ENCODE measurements at places on chromosomes 11 and 22.

- no peak for DNase-seq
Measured at GRCh38 chr11:120785576-120785975, 238.3 kb upstream of the TBCEL start.

DNA sequence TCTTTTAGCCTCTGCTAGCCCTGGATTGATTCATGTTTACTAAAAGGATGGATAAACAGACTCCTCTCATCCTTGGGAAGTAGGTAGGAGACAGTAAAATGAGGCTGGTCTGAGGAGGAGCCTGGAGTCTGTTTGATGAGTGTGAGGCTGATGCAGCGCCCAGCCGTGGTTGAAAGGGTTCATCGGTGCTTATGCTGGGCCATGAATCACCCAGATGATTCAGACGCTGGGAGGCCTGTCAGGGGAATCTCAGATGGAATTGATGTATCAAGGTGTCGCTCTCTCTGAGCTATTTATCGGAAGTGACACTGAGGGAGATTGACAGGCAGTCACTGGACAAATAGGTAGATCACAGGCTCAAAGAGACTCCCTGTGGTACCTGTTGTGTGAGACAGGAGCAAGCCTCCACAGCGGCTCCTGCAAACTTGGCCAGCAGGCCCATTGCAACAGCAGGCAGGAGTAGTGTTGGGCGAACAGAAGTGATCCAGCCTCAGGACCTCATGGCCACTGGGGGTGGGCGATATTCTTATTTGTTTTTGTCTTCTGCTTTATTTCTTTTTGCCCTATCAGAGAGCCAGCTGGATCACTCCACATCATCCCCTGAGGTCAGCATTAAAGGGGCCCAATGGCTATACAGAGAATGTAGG lies 109.9 kb upstream of the CADM1 start:
- peak; percentile 91 for DNase-seq

- peak; percentile 87 for DNase-seq
Measured at GRCh38 chr11:105244160-105244825, 104.7 kb upstream of the CARD18 start.

DNA sequence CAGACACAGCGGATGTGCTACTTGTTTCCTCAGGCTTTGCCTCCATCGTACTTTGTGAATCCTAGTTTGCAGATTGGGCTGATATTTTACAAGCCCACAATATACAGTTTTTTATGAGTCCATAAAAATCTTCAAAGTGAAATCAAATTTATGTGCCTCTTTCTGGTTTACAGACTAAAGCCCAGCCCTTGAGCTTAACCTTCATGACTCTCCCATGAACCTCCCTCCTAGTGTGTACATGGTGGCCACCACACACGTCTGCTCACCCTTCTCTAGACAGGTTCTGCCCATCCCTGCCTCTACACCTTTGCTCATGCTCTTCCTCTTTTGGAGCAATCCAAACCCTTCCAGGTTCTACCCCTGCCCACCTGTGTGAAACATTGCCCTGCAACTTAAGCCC lies 129.4 kb downstream of the TENM4 start:
- no peak for DNase-seq

GRCh38 chr11:67699521-67699920 lies 25.1 kb upstream of the ALDH3B2 start:
- DNase-seq, result no peak

GRCh38 chr11:75166791-75167190 lies 15.9 kb downstream of the SLCO2B1 start:
- no peak for DNase-seq

DNA sequence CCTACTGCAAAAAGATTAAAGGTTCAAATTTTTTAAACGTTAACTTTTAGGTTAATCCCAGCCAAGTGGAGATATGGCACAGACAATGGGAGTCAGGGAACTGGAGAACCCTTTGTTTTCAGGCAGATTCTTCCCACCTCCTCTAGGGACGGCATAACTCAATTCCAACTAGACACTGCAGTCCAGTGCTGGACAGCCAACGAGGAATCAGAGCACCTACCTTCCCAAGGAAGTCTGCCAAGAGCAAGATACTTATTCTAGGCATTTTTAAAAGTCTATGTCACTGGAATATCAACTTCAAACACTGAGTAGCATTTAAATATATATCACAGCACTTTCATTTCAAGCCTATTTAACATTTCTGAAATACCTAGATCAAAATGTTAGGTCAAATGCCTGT lies 7.3 kb downstream of the CADM1 start:
- DNase-seq, result no peak

- peak; percentile 50 for DNase-seq
Measured at GRCh38 chr22:19607192-19608002, 83.2 kb upstream of the CLDN5 start.

DNA sequence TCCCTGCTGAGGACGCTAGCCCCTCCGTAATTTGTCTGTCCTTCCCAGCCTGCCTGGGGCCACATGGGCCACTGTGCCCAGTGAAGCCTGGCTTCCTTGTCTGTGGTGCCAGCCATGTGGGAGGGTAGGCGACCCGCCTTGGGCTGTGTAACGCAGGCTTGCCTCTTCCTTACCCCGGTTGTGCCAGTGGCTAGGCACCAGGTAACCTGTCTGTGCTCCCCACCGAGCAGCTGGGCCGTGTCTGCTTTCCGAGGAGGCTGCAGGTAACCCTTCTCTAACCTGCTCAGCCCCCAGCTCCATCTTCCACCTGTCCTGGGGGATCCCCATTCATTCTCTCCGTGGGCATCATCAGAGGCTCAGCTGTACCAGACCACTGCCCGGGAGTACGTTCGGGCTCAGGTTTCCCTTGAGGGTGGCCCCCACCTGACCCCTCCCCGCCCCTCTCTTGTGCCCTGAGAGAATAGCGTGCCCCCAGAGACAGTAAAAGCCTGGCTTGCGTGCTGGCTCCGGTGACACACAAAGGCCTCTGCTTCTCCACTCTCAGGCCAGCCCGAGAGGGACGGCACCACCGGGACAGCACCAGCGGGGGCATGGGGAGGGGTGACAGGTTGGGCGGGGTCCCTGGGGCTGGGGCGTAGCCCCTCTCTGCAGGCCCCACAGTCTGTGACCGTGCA lies 79.1 kb downstream of the CDKN1C start:
- DNase-seq, result no peak

DNA sequence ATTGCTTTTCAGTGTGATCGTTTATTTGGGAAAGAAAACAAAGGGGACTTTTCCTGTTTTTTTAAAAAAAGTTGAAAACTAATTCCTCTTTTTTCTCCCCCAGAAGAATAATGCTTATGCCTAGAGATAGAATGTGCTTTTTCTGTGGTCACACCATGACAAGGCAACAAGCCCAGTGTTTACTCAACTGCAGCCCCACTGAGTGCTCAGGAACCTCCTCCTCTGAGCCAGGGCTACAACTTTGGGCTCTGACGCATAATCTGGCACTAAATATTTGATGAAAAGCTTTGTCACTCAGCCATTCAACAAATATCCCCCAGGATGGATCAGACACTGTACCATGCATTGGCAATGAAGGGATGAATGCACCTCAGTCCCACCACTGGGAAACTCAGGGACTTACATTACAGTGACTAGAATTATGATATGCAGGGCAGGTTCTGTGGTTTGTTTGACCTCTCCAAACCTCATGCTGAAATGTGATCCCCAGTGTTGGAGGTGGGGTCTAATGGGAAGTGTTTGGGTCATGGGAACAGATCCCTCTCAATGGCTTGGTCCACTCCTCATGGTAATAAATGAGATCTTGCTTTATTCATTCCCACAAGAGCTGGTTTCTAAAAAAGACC lies 155.9 kb downstream of the CCDC34 start:
- DNase-seq, result no peak

- peak; percentile 20 for DNase-seq
Measured at GRCh38 chr11:66277471-66278362, at the start of gene CNIH2. TSS of gene CNIH2 (plus strand) at chr11:66278175. CDS start at chr11:66278457, 282 bp downstream.

Data from kidney tubule cell (primary cell).